ENCODE measurements at places on chromosomes 5 and 9.

DNA sequence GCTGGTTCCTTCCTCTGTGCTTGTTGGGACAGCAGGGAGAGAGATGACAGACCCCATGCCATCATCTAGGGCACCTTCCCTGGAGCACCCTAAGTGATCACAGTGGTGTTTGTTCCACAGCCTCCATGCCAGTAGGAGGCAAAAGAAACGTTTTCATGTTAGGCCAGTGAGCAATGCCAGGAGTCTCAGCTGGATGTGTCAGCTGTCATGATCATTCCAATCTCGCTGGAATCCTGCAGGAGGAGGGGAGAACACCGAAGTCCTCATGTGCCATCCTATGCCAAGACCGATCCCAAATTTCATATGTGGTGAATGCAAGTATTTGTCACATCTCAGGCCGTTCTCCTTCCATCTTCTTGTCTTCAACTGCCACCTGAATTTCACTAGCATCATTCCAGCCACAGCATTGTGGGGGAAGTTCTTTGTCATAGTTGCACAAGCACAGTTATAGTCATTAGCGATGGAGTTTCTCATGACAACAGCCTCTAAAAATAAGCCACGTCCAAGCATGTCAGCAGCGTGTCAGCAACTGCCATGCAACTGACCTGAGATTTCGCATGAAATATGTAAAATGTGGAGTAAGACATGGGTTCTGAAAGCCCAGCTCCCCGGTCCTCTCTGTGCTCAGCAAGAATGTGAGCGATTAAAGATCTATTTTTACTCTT is 97.2 kb upstream of the DNAH5 start:
- no peak for DNase-seq

GRCh38 chr5:69271376-69271775 is 36.7 kb downstream of the CDK7 start:
- DNase-seq, result no peak

DNA sequence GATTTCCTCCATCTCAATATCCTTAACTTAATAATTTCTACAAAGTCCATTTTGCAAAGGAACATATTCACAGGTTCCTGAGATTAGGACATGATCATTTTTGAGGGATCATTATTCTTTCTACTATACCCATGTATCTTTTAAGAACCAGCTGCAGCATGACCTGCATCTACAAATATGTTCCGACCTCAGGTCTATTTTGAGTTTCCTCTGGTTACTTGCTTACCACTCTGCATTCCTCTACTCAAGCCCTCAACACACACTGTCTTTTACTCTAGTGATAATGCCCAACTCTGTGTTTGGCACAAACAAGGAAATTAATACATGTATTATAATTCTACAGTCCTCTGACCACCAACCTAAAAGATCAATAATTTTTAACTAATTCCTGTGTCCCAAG is 386.1 kb downstream of the DNAH5 start:
- no peak for DNase-seq

DNA sequence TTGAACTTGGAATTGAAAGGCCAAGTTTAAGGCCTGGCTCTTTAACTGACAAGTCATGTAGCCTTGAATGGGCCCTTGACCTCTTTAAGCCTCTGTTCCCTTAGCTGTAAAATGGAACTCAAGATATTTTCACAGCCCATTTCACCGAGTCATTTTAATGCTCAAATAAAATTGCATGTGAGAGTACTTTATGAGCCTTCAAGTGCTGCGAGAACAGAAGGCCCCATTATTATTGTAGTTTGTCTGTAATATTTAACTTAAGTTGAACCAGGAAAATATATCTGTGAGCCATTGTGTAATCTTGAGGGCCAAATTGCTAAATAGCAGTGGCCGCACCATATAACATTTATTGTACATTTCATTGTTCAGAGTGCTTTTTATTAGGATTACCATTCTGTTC is 249.9 kb downstream of the NTRK2 start:
- no peak for DNase-seq

GRCh38 chr5:80438739-80439138 is 30.9 kb downstream of the ZFYVE16 start:
- DNase-seq, result no peak

DNA sequence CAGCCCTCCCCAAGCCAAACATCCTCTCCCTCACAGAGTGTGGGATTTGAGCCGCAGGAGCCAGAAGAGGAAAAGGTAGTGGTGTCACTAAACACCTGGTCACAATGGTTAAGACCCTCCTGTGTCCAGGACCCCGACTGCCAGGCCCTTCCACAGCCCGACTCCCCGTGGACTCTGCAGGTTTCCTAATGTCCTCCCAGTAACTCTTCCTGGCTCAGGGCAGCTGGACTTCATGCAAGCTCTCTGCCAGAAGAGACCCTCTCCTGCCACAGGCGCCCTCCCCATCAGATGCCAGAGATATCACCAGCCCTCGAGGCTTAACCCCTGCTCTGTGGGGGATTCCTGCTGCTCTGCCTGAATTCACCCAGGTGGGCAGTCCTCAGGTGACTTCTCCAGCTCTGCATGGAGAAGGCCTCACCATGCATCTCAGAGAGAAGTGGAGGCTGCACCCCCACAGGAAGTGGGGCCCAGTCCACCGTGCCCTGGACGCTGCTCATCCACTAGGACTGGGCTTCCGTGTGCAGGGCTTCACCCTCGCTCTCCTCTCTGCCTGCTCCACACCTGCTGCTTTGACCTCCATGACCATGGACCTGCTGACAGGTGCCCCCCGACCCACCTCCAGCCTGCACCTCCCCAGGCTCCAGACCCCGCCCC is 111.2 kb downstream of the ADAMTS2 start:
- no peak for DNase-seq

- DNase-seq, result no peak
These were observed 9.0 kb downstream of the OR2S2 start for GRCh38 chr9:35948901-35949318.

GRCh38 chr5:139924294-139925215 is 118.5 kb downstream of the NRG2 start:
- DNase-seq, result no peak

GRCh38 chr5:139379626-139380449 is 3.3 kb downstream of the SLC23A1 start:
- DNase-seq, result no peak

DNA sequence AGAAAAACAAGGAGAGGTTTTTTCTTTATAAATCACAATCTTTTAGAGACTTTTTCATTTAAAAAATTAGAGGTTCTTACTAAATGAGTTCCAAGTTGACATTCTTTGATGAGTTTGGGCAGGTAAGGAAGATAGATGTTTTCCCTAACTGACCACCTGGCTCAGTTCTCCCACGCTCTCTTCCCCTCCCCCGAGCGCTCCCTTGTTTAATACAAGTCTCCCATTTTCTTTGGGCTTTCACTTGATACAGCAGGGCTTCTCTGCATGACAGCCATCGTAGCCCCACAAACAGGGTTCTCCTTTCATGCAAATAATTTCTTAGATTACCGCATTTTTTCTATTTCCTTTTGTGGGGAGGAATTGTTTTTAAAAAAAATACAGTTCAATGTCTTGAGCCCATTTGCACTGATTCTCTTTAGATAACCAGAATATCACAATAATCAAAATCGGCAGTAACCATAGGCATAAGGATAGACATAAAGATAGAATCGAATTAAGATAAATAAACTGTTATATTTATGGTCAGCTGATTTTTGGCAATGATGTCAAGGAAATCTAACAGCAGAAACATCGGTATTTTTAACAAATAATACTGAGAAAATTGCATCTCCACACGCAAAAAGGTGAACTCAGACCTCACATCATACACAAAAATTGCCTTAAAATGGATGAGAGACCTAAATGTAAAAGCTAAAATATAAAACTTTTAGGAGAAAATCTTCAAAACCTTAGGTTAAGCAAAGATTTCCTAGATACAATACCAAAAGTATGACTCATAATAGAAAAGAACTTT is 325.4 kb downstream of the PIK3R1 start:
- DNase-seq, result no peak

DNA sequence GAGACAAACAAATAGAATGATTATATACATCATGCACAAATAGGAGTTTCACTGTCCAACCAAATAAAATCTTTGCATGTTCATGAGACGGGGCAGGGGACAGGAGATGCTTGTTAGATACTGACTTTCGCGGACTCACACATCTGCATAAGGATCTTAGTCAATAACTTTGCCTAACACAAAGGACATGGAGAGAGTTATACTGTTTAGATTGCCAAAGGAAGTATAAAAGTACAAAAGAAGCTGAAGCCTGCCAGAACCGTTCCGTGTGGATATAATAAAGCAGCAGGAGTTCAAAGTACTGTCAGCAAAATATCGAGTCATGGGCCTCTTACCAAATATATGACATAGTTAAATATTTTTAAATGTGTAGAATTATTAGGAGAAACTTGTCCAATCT is 1148.4 kb downstream of the EFNA5 start:
- DNase-seq, result no peak

DNA sequence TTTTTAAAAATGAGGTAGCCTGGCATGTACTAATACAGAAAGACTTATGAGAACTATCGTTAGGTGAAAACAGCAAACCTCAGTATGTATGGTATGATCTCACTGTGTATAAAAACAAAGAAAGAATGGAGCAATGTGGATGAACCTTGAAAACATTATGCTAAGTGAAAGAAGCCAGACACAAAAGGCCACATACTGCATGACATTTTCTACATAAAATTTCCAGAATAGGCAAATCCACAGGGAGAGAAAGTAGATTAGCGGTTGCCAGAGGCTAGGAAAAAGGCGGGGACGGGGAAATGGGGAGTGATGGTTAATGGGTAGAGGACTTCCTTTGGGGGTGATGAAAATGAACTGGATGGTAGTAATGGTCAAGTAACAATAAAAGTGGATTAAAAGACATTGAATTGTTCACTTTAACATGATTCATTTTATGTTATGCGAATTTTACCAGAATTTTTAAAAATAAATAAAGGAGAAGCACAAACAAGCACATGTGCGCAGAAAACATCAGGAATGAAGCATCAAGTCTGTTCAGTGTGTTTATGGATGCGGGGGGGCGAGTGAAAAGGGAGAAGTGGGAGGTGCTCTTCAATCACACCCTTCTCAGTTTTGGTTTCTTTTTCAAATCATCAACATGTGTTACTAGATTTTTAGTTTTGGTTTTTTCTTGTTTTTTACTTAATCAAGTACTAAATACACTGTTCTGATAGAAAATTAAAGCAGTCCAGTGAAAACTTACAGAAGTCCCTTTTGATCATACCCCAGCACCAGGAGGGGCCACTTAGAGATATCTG is 16.3 kb downstream of the ROR2 start:
- DNase-seq, result no peak

DNA sequence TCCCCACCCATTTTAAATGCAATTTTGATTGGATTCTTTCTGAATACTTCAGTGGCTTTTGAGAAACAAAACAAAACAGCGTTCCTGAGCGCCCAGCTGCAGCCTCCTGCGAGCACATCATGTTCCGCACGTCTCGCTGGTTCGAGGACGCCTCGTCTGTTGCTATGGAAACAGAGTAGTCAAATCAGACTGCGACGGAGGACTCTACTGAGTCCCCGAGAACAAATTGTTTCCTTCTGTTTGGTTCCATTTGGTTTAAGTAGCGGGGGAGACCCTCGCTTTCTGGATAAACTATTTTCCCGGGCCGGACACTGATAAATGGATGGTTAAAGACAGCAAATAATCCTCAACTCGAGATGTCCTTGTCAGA is 69.0 kb downstream of the SLC28A3 start:
- no peak for DNase-seq

GRCh38 chr5:32207355-32207634 is 33.2 kb upstream of the GOLPH3 start:
- DNase-seq, result no peak

GRCh38 chr5:156927545-156927944 is 35.5 kb downstream of the TIMD4 start:
- DNase-seq, result no peak

- no peak for DNase-seq
These were observed 72.1 kb upstream of the SREK1 start for GRCh38 chr5:66072031-66072430.
